ENCODE measurements at places on chromosomes 12 and 14.

DNA sequence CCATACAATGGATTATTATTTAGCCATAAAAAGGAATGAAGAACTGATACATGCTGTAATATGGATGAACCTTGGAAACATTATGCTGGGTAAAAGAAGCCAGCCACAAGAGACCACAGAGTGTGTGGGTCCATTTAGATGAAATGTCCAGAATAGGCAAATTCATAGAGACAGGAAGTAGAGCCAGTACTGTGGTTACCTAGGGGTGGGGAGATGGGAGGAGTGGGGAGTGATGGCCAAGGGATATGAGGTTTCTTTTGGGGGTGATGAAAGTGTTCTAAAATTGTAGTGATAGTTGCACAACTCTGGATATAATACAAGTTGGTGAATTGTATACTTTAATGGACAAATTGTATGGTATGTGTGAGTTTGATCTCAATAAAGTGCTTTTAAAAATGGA is 18.6 kb downstream of the JDP2 start:
- DNase-seq, result no peak

GRCh38 chr12:121796855-121797751 is 3.6 kb upstream of the RHOF start:
- DNase-seq, result no peak

GRCh38 chr12:131327521-131328488 is 374.1 kb downstream of the ADGRD1 start:
- DNase-seq, result no peak

DNA sequence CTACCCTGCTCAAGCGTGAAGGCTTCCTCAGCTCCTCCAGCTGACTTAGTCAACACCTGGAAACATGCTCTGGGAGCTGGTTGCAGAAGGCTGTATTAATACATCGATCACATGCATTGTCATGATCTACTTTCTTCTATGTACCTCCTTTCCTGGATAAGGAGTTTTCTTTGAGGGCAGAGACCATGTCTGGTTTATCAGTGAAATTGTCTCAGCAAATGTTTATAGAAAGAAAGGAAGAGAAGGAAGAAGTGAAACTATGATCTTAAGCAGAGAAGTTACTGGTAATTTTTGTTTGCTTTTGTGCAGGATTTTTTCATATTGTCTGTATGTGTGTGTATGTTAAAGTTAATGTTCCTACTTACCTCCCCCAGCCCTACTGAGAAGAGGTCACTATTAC is 4.5 kb downstream of the DYRK4 start:
- no peak for DNase-seq

GRCh38 chr14:78834766-78835451 is 664.7 kb downstream of the NRXN3 start:
- DNase-seq, result no peak

DNA sequence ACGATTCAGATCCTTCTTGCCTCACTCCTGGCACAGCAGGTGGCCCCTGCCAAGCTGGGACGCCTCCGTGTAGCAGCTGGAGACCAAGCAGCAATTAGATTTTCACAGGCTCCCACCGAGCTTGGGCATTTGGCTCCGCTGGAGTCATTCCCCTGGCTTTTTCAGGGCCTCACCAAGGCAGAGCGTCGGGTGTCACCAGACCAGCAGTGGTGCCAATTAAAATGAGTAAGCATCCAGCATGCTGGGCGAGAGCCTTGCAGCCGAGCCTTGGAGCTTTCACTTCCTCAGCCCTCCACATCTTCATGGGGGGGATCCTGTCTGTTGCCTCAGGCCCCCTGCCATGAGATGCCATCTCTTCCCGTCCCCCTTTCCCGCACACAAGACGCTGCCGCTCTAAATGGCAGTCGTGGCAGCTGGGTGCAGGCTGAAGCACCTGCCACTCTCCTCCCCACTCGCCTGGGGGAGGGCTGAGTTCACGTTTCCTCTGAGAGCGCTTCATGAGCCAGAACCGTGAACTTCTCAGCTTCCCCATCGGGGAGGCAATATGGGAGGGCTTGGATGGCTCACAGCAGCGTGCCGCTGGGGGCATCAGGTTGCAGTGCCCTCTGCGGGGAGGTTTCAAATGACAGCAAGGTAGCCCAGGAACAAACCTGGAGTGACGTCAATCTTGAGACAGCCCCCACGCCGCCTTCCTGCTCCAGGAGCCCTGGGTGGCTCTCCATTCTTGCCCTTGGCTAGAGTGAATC is 11.7 kb downstream of the TPCN1 start:
- DNase-seq, result peak; percentile 71

- no peak for DNase-seq
Observed at GRCh38 chr12:28759333-28759732, 389.7 kb upstream of the FAR2 start.

- no peak for DNase-seq
Observed at GRCh38 chr12:2335513-2335912, 282.7 kb downstream of the CACNA1C start.

DNA sequence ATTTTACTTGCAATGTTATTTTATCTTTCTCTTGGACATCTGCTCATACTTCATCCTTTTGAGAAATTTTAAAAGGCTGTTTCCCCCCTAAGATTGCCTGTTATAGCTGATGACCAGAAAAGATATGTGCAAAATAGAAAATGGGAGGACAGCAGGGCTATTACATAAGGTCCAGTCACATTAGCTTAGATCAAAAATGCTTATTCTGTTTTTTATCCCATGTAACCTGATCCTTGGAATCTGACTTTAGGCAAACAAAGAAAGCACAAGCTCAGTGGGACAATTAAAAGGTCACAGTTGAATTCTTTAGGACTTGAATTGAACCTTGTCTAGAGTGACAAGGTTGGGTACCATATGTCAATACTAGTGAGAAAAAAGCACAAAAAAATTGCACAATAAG is 65.1 kb upstream of the TRHDE start:
- DNase-seq, result no peak

DNA sequence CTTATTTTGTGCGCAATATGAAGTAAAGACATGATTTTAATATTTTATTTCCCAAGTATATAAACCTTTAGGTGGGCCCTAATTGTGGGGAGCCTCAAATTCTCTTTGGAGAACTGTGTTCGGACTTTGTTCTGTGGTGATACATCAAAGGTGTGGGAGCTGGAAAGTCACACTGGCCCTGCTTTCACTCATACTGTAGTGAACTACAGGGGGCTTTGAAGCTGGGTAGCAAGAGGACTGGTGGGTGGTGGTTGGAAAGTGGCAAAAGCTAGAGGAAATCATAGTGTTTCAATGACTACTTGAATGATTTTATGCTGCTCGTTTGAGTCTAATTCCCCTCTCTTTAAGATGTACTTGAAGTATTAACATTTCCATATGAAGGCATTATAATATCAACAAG is 13.2 kb downstream of the TTC6 start:
- DNase-seq, result no peak

DNA sequence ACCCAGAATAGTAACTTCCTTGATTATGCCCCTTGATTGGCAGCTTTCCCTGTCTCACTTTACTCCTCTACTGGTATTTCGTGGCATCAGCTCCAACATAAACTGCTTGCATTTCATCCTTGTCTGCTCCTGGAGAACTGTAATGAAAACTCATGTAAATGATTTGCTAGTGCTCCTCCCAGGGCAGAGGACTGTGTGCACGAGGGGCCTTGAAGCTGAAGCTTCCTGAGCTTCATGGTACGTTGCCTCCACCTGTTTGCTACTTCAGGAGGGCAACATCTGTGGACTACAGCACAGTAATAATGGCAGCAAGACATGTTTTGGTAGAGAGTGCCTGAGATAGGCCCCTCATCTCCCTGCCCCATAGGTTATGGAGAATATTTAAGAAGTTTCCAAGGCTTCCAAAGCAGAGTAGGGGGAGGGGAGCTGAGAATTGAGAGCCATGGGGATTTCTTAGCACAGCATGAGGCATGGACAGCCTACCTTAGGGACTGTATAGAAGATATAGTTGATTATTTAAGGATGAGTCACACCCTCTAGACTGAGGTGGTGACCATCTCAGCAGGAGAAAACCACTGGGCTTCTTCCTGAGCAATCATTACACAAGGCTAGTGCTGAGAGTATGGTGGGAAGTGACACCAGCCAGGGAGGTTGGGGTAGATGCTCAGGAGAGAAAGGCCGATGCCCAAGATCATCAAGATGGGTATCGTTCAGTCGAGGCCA is 29.5 kb downstream of the CCDC198 start:
- DNase-seq, result no peak

DNA sequence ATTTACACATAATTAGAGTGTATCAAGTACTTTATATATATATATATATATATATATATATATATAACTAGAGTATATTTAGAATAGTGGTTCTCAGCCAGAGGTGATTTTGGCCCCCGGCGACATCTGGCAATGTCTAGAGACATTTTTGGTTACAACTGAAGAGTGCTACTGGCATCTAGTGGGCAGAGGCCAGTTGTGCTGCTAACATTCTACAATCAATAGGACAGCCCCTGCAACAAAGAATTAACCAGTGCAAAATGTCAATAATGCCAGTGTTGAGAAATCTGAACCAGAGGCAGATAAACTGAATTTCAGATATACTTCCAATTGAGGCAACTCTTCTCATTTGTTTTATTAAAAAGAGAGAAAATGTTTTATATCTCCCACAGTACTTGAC is 8.9 kb downstream of the GTF2A1 start:
- DNase-seq, result peak; percentile 57

GRCh38 chr12:50055831-50056638 is 1.4 kb upstream of the ASIC1 start:
- peak; percentile 62 for DNase-seq

DNA sequence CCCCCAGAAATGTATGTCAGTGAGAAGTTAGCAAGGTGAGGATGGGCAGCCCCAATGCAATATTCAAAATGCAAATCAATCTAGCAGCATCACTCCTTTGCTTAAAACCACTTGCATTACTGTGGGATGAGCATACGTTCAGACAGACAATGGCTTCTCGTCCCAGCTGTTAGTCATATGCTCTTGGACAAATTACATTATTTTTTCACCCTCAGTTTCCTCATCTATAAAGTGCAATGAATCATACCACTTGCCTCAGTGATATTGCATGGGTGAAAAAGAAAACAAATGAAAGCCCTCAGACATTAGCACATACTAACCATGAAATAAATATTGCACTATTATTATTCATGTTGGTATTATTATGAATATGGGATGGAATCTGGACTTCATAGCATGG is 132.3 kb downstream of the C12orf75 start:
- DNase-seq, result no peak

DNA sequence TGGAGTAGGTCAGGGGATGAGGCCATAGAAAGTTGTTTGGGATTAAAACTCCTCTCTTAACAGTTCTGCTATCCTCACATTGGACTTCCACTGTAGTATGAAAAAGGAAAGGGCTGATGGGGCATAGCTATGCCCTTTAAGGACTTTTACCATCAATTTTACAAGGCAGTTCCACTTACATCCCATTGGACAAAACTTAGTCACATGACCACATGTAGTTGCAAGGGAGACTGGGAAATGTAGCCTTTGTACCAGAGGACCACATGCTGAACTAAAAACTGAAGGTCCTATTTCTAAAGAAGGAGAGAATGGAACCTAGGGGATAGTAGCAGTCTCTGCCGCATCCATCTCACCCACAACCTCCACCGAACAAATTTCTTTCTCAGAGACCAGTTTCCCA is 6.8 kb upstream of the SLC5A8 start:
- no peak for DNase-seq

DNA sequence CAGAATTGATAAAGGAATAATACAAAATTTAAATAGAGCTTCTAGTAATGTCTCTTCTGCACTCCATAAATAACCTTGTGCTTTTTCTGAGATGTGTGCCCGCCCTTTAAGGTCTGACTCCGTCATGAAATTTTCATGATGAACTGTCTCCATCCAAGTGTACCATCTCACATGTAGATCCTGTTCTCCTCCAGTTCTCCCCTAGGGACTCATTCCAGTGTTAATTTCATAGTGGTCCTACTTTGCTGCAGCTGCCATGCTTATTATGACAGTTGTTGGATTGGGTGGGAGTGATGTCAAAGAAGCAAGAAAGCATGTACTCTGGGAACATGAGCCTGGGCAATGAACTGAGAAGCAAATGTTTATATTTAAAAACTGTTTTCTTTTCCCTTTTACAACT is 442.5 kb upstream of the PDE3A start:
- DNase-seq, result no peak

DNA sequence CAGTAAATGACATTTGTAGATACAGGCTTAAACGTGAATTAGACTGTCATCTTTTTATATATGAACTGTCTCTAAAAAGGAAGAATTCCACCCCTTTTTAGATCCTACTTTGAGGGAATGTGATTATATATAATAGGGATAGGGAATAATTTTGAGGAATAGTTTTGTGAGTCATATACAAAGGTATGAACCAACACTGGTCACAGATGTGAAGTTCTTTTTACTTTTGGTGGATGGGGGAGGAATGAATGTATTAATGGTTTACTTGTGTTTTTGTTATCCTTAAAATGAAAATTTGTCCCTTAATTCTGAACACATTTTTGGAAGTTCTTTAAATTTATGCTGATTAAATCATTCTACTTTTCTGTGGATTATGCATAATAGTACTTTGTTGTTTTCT is 30.4 kb downstream of the FRS2 start:
- no peak for DNase-seq

- no peak for DNase-seq
Observed at GRCh38 chr12:105977236-105977635, 161.5 kb downstream of the NUAK1 start.

- DNase-seq, result no peak
Observed at GRCh38 chr12:27973487-27973890, 956 bp upstream of the PTHLH start.

DNA sequence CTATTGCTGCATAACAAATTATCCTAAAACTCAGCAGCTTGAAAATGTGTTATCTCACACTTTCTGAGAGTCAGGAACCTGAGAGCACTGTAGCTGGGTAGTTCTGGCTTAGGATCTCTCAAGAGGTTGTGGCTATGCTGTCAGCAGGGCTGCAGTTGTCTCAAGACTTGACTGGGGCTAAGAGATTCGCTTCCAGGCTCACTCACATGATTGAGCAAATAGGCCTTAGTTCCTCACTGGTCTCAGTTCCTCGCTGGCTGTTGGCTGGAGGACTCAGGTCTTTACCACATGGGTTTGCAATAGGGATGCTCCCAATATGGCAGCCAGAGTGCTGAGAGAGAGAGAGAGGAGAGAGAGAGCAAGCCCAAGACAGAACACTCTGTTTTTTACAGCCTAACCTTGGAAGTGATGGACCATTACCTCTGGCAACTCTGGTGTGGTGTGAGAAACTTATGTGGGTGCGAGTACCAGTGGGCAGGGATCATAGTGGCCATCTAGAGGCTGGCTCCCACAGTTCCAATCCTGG is 15.9 kb upstream of the DHRS2 start:
- DNase-seq, result no peak

GRCh38 chr12:55019784-55020183 is at the start of gene NEUROD4:
NEUROD4 (plus strand) TSS chr12:55019974; CDS start chr12:55026440, 6,466 bp downstream.
- peak; percentile 18 for DNase-seq

- no peak for DNase-seq
Observed at GRCh38 chr12:121300083-121300819, 3.7 kb upstream of the CAMKK2 start.

DNA sequence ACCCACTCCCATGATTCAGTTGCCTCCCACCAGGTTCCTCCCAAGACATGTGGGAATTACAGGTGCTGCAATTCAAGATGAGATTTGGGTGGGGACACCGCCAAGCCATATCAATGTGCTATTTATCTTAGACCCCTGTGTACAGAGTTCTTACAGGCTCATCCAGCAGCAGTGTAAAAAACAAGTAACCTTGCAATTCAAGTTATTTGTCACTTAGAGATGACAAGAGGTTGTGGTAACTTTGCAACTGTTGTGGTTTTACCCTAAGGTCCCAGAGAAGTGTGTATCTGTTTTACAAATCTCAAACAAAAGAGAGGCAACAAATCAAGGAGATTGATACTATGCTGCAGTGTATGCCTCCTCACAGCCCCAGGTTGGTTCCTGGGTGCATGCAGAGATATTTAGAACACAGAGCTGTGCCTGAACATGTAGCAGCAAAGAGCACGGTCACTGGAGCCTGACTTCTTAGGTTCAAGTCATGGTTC is 11.5 kb upstream of the HELB start:
- peak; percentile 52 for DNase-seq
